ENCODE measurements at places on chromosomes 5 and 9.

GRCh38 chr9:115730396-115730795 lies 423.2 kb upstream of the PAPPA start:
- no peaks in the 10 kb centered on the region for H3K36me3 ChIP-seq
- no peaks in the 10 kb centered on the region for H3K27me3 ChIP-seq
- no peaks in the 10 kb centered on the region for H3K4me1 ChIP-seq
- no peak overlapping the region for H3K27ac ChIP-seq

DNA sequence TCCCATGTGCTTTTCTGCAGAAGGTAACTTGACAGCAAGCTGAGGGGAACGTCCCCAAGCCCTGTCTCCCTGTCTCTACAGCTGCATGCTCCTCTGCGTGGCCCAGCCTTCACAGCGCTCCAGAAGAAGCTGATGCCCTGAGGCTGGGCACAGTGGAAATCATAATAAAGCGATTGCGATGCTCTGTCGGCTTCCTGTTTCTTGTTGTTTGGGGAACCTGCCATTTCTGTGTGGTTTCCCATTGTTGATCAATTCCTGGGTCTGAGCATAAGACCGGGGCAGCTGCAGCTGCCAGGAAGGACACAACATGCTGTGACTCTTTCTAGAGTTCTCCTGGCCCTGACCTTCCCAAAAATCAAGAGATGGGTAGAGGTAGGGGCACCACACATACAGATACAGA lies 7.2 kb upstream of the DNAJB5 start:
- peaks cover 41% of the 10 kb centered on the region for H3K4me1 ChIP-seq
- no peaks in the 10 kb centered on the region for H3K27me3 ChIP-seq
- DNase-seq = no peak
- no peak overlapping the region for H3K27ac ChIP-seq

DNA sequence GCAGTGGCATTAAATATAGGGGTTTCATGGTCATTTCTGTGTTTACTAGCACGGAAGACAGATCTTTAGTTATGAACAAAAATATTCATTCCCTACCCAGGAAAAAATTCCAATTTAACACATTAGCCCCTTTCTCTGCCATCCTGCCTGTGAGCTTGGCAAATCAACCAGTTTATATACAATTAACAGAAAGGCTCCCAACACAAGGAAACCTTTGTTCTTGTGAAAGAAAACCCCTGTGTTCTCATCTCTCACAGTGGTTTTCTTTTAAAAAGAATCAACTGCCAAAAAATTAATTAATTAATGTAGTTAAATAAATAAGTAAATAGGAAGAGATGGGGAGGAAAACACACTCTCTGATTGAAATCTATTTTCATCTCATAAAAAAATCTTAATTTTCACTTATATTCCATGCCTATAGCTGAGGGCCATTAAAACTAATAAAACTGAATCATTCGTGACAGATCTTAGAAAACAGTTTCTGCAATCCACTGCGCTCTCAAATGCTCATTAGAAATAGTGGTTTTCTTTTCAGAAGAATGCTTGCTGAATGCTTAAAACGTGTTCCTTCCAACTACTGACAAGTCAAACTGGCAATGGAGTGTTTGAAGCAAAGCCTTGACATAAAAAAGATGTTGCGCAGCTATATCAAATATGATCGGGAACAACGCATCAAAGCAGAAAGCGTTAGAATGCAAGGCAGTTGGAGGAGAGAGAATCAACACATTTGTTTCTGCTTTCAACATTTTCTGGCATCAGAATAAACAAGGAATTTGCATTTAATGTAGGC lies 387.7 kb downstream of the TLR4 start:
- no peak overlapping the region for H3K27ac ChIP-seq
- no peaks in the 10 kb centered on the region for H3K27me3 ChIP-seq
- H3K4me3 ChIP-seq = no peak overlapping the region
- no peaks in the 10 kb centered on the region for H3K4me1 ChIP-seq
- no peaks in the 10 kb centered on the region for H3K36me3 ChIP-seq

GRCh38 chr5:140054086-140054689 lies 11.1 kb upstream of the NRG2 start:
- no peak for DNase-seq
- H3K4me3 ChIP-seq = no peak overlapping the region
- no peak overlapping the region for H3K27ac ChIP-seq
- no peaks in the 10 kb centered on the region for H3K36me3 ChIP-seq
- no peaks in the 10 kb centered on the region for H3K4me1 ChIP-seq

GRCh38 chr5:150234576-150235499 lies 45.0 kb downstream of the SLC6A7 start:
- no peaks in the 10 kb centered on the region for H3K4me1 ChIP-seq
- no peak overlapping the region for H3K4me3 ChIP-seq
- H3K27ac ChIP-seq = no peak overlapping the region
- H3K36me3 ChIP-seq = no peaks in the 10 kb centered on the region

DNA sequence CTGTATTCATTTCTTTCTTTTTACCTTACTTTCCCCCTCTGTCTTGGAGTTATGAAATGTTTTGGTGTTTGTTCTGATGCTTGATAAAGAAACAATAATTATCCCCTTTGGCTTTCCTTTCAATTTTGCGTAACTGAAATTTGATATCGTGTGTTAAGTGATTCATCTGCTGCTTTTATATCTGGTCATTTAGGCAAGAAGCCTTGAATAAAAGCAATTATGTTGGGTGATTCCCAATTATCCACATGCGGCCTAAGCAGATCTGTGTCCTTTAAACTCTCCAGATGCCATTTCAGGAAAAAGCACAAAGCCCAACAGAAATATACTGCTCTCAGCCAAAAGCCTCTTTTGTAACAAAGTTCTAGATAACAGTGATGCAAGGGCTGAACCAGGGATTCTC lies 92.8 kb downstream of the TAF11L14 start:
- H3K36me3 ChIP-seq = no peaks in the 10 kb centered on the region
- no peak for DNase-seq
- no peaks in the 10 kb centered on the region for H3K4me1 ChIP-seq
- H3K27me3 ChIP-seq = no peaks in the 10 kb centered on the region
- H3K4me3 ChIP-seq = no peak overlapping the region

DNA sequence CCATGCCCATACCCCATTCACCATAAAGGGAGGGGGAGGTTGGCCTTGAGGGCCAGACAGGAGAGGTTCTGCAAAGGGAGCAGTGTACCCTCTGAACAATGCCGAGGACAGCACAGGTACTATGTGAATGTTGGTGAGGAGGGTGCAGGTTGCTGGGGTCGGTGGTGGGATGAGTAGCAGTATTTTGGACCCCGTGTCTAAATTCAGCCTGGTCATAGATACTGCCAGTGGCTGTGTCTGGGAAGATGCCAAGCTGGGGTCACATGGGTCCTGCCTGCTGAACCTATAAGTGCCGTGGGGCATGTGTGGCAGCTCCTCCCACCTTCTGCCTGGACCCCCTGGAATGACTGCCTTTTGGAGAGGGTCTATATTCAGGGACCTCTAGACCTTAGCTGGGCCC lies 11.4 kb upstream of the SPINK4 start:
- no peak for DNase-seq
- H3K4me3 ChIP-seq = no peak overlapping the region
- H3K27ac ChIP-seq = no peak overlapping the region
